ENCODE measurements at places on chromosomes 3 and 15. TPM values are rescaled to one million over a fixed set of nuclear protein-coding genes. Genes with fewer than 3 reads are reported as not detected.

Gene WDR93
- total RNA-seq: not detected

Gene SAMMSON
- not detected for total RNA-seq

Gene EPM2AIP1
- total RNA-seq: 14.3 TPM

Gene CELF6
- total RNA-seq: 1.9 TPM

Gene TASOR
- 45.3 TPM for total RNA-seq

Gene LTF
- total RNA-seq: 4.6 TPM

- no peak for DNase-seq
These were observed 78.3 kb upstream of the TBC1D5 start for GRCh38 chr3:17820704-17821103.

- no peak for DNase-seq
These were observed 35.9 kb downstream of the NTRK3 start for GRCh38 chr15:88220443-88221335.

- DNase-seq: no peak
These were observed 44.1 kb upstream of the P2RY1 start for GRCh38 chr3:152790651-152791387.

- DNase-seq: no peak
These were observed 466 bp downstream of the NFKBIZ start for GRCh38 chr3:101849714-101850245.

GRCh38 chr3:125079675-125080045 is 23.9 kb upstream of the HEG1 start:
- no peak for DNase-seq

GRCh38 chr3:10534066-10534465 is 28.7 kb upstream of the ATP2B2 start:
- no peak for DNase-seq

DNA sequence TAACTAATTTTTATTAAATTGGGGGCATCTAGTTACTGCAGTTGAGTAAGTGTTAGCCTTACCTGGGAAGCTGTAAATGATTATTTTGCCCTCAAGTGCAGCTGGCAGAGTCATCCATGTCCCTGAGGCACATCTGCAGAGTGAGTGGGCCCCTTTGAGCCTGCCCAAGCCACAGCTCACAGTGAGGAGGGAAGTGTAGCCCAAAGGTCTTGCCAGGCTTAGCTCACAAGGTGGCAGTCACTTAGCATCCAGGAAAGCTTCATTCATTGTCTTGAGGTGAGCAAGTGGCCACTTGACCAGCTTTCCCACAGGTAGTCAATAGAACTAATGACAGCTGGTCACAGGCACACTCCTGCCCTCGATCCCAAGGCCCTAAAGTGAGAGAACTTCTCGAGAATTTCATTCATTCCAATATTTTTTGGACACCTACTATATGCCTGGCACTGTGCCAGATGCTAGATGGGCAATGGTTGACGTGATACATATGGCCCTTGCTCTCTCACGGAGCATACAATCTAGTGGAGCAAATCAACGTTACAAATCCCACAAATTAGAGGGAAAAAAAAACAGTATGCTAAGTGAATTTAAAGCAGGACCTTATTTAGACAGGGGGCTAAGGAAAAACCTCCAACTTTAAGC is 163.3 kb upstream of the IL12A start:
- no peak for DNase-seq

- DNase-seq: no peak
These were observed 98.1 kb upstream of the STRIT1 start for GRCh38 chr3:155391551-155391958.

DNA sequence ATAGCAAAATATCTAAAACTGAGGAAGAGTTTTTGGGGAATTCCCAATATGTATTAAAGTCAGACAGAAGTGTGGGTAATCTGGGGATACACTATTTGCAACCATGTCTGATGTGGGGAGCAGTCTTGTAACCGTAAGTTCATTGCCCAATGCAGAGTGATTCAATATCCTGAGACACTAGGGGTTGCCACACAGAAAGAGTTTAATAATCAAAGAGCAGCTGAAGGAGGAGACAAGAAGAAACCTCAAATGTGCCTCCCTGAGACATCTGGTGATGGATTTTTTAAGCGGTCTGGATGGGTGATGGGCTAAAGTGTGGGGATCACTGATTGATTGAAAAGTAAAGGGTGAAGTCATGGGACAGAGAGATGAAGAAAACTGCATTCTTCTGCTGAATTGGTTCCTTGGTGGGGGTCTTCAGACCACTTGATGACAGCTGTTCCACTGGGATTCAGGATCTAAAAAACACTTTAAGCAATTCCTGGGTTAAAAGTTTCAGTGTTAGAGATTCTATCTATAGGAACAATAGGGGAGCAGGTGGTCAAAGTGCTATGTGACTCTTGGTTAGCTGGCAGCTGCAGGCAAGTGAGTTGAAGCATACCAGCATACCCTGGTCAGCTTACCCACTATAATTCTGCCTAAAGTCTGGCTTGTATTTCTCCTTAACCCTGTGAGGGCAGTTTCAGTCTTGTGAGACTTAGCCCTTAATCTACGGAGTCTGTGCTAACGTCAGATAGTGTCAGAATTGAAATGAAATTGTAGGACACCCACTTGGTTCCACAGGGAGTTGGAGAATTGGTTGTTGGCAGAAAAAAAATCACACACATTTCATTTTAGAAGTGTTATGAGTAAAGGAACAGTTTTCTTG is 425.9 kb upstream of the TGFBR2 start:
- DNase-seq: no peak

DNA sequence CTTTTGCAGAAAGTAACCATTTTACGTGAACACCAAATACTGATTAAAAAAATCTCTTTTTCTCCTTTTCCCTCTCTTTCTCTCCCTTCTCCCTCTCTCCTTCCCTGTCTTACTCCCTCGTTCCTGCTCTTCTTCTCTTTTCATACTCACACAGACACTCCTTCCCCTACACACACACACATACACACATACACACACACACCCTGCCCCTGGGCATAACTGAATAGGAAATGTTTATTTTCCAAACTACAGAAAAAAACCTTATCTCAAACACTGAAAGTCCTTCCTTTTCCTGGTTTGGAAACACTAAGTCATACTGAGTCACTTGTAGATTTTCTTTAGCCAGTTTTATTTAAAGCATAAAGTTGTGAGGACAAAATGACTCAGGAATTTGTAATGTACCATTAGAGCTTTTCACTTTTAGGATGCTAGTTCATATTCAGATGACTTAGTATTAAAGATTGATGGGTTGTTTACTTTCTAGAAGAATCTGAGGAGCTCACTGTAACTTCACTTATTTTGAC is 62.4 kb downstream of the MBNL1 start:
- DNase-seq: no peak

DNA sequence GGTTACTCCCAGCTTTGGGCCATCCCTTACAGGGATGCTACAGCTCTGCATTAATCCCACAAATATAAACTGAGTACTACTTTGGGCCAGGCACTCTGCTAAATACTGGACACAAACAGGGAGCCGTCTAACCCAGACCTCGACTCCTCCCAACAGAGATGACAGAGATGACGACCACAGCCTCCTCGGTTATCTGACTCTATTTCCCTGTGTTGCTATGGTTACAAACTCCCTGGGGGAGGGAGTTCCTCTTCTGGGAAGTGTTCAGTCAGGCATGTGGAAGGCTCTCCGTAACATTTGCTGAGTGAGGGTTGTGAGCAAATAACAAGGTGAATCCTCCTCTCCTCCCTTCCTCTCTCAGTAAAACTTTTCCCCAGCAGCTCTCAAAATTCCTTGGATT is 6.7 kb upstream of the CMTM7 start:
- no peak for DNase-seq

GRCh38 chr3:127775398-127776109 is 46.8 kb downstream of the MGLL start:
- DNase-seq: peak; percentile 39

DNA sequence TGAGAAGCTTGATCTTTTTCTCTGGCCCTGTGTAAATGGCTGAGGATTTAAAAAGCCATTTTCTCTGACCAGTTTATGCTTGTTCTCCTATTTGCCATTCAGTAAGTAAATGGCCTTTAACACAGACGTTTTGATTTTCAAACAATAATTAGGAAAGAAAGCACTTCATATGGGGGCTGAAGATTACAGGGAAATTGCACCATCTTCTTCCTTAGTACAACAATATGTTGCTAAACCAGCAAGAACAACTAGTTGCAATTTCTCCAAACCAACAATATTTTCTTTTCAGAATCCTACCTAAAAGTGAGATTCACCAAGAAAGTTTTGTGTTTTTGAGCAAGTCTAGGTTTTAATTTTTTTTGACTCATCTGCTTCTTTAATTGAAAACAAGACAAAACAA is 80.5 kb upstream of the CCNL1 start:
- no peak for DNase-seq

- DNase-seq: no peak
These were observed 25.2 kb downstream of the IDH3A start for GRCh38 chr15:78174401-78174800.

DNA sequence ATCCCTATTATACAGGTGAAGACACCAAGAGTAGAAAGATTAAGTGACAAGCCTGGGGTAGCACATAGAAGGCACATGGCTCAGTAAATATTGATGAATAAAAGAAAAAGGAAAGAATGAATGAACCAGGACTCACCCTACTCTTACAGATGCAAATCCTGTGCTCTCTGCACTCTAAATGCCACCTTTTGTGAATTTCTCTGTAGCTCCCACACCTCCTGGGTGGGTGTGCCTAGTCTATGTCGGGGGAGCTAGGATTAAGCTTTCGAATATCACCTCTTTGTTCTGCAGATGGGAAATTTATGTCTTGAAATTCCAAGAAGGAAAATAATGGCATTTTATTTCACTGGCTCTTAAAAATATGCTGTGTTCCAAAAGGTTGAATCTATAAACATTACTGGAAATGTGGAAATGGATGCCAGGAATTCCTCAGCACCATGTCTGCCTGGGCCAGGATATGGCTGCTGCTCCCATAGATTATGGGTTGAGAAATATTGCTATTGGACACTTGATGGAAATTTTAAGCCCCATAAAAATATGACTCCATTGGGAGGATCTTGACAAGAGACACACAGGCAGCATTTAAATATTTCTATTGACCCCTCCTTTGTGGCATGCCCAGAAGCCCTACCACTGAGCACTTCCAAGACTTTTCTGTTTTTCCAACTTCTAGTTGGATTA is 43.3 kb downstream of the CCNB2 start:
- DNase-seq: no peak

- no peak for DNase-seq
These were observed 369.1 kb downstream of the RBMS3 start for GRCh38 chr3:29649815-29650547.

DNA sequence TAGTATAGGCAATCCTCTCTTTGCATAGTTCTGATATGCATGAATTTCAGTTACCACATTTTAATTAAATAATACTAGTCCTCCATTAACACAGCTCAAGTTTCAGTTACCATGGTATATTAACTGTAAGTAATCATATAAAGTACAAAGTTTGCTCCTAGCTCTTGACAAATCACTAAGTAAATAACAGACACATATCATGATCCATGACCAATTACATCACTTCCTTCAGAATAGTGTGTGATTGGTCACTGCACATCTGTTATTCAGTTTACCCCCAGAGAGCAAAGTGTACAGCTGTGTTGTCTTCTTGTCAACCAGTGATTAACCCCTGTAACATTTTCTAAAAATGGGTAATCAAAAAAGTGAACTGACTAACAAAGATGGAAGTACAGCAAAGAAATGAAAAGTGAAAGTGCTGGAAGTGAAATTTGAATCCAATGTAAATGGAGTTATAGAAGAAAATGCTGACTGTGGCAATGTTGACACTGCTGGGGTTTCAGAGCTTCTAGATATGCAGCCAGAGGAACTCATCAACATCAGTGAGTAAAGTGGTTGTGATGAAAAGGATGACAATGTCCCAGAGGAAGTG is 30.2 kb upstream of the LEKR1 start:
- DNase-seq: no peak

DNA sequence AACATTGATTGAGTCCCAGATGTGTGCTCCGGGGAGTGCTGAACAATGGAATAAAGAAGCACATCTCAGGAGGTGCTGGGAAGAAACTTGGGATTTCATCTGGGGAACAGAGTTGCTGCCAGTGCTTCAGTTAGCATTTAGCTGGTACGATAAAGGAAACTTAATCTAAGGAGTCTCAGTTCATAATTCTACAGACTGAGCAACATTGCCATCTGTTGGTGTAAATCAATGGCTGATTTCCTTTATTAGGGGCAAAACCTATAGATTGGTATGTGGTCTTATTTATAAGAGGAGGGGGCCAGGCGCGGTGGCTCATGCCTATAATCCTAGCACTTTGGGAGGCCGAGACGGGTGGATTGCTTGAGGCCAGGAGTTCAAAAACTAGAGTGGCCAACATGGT is 8.9 kb downstream of the MKRN2OS start:
- DNase-seq: no peak
